ENCODE measurements at places on chromosomes 5 and 9.

DNA sequence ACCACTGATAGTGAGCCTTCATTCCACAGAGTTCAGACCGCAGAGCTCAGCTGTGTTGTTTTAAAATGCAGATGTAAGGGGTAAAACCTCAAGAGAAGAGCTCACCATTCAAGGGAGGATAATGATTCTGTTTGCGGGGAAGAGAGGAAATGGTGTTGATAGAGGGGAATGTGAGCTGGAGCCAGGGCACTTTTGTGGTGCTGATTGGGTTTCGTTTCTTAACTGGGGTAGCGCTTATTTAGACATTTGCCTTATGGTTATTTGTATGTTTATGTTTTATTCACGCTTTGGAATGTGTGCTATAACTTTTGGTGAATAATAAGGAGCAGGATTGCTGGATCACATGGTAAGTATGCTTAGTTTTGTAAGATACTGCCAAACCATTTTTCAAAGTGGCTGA, 42.5 kb downstream of the STXBP1 start:
- DNase-seq: no peak

DNA sequence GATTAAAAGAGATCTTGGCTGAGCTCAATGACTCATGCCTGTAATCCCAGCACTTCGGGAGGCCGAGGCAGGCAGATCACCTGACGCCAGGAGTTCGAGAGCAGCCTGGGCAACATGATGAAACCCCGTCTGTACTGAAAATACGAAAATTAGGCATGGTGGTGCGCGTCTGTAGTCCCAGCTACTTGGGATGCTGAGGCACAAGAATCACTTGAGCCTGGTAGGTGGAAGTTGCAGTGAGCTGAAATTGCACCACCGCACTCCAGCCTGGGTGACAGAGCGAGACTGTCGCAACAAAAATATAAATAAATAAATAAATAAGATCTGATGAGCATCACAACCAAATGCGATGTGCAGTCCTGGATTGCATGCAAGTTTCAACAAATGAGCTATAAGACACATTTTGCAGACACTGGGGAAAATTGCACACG, 8.7 kb upstream of the ENG start:
- no peak for DNase-seq

- no peak for DNase-seq
Measured at GRCh38 chr5:39650008-39650762, 225.4 kb upstream of the DAB2 start.

- DNase-seq: no peak
Measured at GRCh38 chr5:143016777-143017516, 246.8 kb downstream of the ARHGAP26 start.

- no peak for DNase-seq
Measured at GRCh38 chr5:9157811-9158210, 388.1 kb downstream of the SEMA5A start.

Measured in esophagus muscularis mucosa (tissue), 4 donors.